ENCODE measurements at places on chromosomes 7 and 10.

GRCh38 chr7:45054442-45054841 is 34.3 kb downstream of the NACAD start:
- DNase-seq, result no peak

GRCh38 chr7:143435266-143435665 is 8.0 kb upstream of the TAS2R60 start:
- no peak for DNase-seq

GRCh38 chr10:132449811-132450181 is 52.8 kb downstream of the PWWP2B start:
- no peak for DNase-seq

- DNase-seq, result no peak
Observed at GRCh38 chr7:115300231-115300870, 378.5 kb downstream of the MDFIC start.

DNA sequence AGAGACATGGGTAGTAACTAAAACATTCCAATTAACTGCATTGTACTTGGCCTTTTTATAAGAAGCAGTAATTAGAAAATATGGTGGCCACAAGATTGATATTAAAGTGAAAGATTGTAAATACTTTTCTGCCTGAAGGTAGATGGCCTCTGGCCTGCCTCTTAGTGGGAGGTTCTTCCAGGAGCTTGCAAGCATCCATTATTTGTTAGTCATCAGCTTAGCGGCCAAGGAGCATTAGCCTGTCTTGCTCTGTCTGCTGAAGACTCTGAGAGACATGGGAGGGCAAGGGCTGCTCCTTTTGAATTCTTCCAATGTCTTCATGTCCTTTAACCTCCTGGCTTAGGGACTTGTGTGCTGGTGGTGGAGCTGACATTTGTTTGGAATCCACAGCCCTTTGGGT is 80.4 kb downstream of the TCF7L2 start:
- no peak for DNase-seq

DNA sequence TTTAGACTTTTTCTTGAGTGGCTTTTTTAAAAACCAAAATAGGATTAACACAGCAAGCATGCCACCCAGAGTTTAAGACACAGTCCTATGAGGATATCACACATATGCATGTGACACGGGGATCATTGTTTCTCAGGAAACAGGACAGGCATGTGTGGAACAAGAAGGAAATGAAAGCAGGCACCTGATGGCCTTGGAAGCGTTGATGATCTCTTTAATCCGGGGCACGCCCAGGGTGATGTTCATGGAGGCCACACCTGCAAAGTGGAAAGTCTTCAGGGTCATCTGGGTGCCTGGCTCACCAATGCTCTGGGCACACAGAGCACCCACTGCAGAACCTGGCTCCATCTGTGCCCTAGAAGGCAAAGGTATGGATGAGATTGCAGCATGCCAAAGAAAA is 44.3 kb downstream of the POLR3A start:
- DNase-seq, result no peak

- no peak for DNase-seq
Observed at GRCh38 chr7:51014811-51015210, 232.1 kb upstream of the GRB10 start.

GRCh38 chr7:6641305-6642035 is 4.4 kb downstream of the ZNF316 start:
- DNase-seq, result no peak

GRCh38 chr10:28263136-28263857 is 39.6 kb downstream of the MPP7 start:
- DNase-seq, result no peak

DNA sequence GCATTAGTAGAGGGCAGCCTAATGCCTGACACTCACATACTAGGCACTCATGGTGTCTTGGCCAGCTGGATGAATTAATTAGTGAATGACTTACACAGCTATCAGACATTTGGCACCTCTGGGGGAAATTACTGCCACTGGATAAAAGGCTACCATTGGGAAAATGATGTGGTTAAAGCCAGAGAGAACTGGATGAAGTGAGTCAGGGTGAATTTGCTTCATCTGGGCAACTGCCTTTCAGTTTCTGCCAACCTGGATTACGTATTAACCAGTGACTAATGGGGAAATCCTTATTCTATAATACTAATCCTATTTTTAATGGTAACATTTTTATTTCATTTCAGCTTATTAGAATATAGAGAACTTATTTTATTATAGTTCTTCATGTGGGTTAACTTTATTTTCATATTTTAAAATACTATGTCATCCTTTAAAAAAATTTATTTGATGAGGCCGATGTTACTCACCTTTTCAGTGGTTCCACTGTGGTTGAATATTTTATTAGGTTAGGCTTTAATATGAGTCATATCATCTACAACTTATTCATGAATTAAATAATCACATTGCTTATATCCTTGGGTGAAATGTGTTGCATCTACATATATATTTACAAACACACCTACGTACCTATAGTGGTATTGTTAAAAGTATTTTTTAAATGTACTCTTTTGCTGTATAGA is 85.6 kb upstream of the CAPZA2 start:
- no peak for DNase-seq

- DNase-seq, result no peak
Observed at GRCh38 chr10:66329147-66329546, 596.7 kb upstream of the LRRTM3 start.

- no peak for DNase-seq
Observed at GRCh38 chr10:114329634-114330365, 74.5 kb downstream of the AFAP1L2 start.

GRCh38 chr7:2120251-2120660 is 112.5 kb downstream of the MAD1L1 start:
- peak; percentile 12 for DNase-seq

DNA sequence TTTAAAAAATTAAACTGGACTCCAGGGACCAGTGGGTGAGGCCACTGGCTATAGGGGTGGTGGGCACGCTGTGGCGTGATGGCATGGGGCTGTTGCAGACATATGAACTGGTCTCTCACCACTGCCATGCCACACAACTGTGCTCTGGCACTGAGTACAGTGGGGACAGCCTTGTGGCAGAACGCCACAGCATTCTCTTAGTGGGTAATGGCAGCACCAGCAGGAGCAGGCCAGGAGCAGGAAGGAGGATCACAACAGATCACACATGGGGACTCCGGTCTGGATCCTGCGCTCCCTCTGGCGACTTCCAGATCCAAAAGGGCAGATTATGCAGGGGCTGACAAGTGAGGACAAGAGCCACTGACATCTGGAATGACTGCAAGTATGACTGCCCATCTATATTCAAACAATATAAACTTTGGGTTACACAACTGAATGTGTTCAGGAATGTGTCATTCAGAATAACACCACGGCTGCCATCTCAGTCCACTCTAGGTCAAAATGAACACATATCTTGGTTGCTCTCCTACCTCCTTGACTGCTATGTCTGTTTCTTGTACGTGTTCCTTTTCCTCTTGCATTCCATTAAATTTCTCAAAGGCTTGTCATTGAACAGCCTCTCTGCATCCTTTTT is 176.0 kb downstream of the KMT2E start:
- DNase-seq, result no peak

DNA sequence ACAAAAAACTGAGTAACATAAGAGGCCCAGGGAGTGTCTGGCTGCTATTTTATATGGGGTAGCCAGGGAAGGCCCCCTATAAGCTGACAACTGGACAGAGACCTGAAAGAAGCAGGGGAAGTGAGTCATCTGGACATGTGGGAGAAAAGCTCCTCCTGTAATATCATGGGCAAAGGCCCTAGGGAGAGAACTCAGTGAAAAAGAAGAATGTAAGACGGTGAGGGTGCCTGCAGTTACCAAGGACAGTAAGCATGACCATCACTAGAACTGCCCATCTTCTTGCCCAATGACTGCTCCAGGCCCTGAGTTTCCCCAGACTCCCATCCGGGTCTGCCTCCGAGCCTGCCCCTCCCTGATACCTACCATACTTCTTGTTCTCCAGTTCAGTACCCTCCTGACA is 2.3 kb downstream of the ELMO1 start:
- DNase-seq, result no peak
